ENCODE measurements at places on chromosomes 16 and 17.

GRCh38 chr16:15808071-15808470, 48.8 kb downstream of the MYH11 start:
- no peak for DNase-seq

GRCh38 chr16:53565296-53565863, 62.4 kb upstream of the AKTIP start:
- peak; percentile 78 for DNase-seq

GRCh38 chr17:56320443-56320842, 167.2 kb downstream of the ANKFN1 start:
- no peak for DNase-seq

DNA sequence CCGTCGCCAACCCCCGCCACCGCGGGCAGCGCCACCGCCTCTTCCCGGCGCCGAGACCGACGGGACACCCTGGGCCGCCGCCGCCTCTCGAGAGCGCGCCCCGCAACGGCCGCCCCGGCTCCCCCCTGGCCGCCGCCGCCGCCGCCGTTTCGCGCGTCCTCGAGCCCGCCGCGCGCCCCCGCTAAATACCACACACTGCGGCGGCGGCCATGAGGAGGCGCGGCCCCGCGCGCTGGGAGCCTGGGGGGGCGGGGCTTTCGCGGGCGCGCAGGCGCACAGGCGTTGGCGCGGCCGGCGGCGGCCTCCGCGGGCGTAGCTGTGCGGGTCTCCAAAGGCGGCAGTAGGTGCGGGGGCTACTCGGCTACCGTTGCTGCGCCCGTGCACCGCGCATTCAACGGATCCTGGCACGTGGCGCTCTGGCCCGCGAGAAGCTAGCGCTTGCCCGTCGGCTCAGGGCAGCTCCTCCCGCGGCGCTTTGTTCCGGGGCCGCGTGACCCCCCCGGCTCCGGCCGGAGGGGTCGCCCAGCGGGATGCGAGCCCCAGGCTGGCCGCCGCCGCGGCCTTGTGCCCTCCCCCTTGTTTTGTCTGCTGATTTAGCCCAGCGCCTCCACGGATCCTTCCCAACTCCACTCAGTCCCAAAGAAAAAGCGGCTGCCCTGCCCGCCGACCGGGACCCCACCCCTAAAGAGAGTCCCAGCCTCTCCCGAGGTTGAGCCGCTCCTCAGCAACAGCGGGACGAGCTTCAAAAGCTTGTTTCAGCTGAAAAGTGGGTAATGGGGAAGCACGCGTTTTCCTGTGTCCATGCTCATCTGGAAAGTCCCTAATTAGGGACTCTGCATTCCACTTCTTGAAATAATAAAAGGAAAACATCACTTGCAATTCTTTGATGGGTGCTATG, at the start of gene SIAH1:
TSS of gene SIAH1 (minus strand) at position 161 of the 898 bp plus-strand sequence. CDS start 22,985 bp downstream, outside the sequence.
- peak; percentile 95 for DNase-seq

- DNase-seq = peak; percentile 87
These were observed 29.0 kb downstream of the MARCHF10 start for GRCh38 chr17:62778990-62779681.

DNA sequence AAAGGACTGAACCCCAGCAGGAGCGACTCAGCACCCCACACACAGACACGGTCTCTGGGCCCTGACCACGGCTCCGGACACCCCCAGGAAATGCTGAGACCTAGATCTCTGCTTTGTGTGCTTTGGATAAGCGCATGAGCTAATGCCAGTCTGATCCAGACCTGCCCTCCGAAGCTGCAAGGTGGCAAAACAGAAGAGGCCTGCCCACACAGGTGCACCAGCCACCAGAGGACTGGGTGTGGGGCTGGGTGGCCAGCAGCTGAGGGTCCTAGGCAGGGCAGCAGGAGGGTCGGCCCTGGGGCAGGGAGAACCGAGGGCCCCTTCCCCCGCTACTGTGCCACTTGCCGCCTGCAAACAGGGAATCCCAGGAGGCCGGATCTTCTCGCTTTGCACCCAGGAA, 30.7 kb upstream of the EIF1 start:
- no peak for DNase-seq

DNA sequence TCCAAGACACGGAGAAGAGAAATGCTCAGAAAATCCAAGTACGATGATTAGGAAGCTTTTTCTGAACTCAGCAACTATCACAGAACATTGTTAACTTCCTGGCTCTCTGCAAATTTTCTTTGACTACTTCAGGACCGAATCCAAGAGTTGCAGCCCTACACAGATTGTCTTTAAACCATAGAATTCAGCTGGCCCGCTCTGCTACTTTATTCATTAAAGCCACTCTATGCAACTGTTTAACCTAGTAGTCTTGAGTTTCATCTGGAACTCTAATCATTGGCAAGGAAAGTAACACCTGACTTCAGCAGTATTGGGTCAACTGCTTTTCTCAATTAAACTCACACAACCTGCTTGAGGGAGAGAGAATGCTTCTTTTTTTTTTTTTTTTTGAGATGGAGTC, 210.1 kb downstream of the SLC39A11 start:
- DNase-seq = no peak

DNA sequence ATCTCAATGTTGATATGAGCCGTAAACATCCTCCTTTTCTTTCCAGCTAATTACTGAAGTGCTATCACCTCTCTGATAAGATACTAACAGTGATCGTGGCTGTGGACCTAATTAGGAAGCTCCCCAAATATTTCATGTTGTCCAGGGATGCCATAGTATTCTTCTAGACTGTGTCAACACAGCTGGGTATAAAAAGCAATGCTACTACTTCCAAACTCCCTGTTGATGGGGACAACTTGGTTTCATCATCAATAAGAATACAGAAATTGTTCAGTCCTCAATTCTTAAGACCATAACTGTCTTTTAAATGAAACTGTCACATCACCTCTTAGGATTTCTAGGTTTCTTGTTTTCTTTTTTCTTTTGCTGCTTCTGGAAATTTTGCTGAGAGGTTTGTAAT, 530.6 kb downstream of the TOX3 start:
- no peak for DNase-seq

DNA sequence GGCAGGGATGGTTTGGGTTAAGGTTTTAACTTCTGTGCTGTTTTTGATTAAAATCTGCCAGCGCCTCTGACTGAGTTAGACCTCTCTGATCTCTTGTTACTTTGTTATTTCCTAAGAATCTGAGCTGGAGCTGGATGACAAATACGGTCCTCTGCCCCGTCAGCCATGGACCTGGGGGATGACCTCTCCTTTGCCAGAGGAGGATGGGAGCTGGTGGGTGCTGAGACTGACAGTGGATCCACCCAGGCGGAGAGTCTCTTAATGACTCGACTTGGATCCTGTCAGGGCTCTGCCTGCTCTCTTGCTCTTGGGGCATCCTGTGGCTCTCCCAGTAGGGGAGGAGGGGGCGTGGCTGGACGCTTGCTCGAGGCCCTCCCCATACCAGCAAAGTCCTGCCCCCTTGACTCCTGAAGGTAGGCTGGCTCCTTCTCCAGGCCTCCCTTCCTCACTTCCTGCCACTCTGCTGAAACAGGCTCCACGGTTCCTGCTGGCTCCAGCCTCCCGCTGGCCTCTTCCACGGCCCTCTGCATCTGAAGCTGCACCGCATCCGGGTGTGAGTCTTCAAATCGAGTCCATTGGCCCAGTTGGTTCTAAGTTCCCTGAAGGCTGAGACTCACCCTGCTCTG, 24.8 kb upstream of the MAP3K14 start:
- DNase-seq = peak; percentile 87

GRCh38 chr16:70419384-70420327, 19.2 kb downstream of the ST3GAL2 start:
- no peak for DNase-seq

DNA sequence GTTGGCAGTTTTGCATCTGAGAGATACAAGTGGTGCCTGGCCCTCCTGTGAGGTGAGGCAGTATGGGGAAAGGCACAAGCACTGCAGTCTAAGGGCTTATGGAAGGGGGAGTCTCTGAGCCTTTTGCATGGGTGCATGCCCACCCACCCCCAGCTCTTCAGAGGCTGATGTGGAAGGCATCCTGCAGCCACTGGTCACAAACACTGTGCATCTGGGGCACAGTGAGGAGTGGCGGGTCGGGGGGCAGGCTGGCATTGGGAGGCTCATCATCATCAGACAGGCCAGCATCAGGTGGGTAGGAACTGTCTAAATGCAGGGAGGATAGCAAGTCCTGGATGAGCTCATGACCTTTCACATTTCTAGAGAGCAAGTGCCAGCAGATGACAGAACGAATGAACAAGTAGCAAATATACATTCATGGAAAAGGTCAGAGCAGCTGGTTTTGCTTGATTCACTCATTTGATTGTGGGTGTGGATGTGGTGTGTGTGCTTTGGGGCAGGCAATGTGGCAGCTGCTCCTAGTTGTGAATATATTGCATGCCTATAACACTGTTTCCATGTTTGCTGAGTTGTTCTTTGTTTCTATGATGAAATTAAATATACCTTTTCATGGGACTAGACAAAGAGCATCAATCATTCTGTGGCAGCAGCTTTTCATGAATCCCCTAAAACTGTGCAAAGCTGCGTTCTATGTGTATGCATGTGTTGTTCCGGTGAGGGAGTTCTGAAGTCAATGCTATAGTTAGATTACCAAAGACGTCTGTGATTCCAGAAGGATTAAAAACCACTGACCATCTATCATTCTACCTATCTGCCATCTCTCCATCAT, 29.2 kb downstream of the TRIM25 start:
- DNase-seq = no peak

DNA sequence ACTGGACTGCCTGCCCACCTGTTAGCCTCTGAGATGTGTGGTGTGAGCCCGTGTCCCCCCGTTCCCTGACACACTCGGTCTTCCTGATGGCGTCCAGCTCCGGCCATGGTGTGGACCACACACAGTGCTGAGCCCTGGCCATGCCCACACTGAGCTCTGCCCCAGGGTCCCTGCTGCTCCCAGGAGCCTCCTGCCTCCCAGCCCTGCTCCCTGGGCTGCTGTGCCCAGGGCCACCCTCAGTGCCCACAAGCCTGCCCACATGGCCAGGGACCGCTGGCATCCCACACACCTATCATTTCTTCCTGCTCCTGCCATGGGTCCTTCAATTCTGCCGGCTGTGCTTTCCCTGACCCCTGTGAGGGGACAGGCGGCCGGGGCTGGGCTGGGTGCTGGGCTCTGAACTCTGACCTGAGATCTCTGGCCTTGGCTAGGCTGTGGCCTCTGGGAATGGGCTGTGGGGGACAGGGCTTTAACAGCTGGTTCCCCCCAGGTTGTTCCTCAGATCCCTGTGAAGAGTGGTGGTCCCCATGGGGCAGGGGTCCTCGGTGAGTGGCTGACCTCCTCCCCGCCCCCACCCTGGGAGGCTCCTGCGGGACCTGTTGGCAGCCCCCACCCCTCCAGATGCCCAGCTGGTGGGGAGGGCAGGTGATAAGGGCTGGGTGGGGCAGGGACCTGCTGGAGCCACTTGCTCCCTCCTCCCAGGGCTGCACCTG, 4.0 kb downstream of the CEMP1 start:
- no peak for DNase-seq

DNA sequence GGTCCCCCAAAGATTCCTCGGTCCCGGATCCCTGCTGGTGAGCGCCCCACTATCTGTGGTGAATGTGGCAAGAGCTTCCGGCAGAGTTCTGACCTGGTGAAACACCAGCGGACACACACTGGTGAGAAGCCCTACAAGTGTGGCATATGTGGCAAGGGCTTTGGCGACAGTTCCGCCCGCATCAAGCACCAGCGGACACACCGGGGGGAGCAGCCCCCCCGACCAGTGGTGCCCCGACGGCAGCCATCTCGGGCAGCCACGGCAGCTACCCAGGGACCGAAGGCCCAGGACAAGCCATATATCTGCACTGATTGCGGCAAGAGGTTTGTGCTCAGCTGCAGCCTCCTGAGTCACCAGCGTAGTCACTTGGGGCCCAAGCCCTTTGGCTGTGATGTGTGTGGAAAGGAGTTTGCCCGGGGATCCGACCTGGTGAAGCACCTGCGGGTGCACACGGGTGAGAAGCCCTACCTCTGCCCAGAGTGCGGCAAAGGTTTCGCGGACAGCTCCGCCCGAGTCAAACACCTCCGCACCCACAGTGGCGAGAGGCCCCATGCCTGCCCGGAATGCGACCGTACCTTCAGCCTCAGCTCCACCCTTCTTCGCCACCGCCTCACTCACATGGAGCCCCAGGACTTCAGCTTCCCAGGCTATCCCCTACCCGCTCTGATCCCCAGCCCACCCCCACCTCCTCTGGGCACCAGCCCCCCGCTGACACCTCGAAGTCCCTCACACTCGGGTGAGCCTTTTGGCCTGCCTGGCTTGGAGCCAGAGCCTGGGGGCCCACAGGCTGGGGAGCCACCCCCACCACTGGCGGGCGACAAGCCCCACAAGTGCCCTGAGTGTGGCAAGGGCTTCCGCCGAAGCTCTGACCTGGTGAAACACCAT, 2.8 kb downstream of the ZNF48 start:
- no peak for DNase-seq

DNA sequence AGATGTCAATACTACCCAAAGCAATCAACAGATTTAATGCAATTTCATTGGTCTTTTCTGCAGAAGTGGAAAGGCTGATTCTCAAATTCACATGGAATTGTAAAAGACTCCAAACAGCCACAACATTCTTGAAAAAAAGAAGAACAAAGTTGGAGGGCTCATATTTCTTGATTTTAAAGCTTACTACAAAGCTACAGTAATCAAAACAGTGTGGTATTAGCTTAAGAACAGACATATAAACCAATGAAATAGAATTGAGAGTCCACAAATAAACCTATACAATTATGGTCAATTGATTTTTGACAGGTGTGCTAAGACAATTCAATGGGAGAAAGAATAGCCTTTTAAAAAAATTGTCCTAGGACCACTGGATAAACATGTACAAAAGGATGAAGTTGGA, 14.4 kb upstream of the ABCC1 start:
- no peak for DNase-seq

DNA sequence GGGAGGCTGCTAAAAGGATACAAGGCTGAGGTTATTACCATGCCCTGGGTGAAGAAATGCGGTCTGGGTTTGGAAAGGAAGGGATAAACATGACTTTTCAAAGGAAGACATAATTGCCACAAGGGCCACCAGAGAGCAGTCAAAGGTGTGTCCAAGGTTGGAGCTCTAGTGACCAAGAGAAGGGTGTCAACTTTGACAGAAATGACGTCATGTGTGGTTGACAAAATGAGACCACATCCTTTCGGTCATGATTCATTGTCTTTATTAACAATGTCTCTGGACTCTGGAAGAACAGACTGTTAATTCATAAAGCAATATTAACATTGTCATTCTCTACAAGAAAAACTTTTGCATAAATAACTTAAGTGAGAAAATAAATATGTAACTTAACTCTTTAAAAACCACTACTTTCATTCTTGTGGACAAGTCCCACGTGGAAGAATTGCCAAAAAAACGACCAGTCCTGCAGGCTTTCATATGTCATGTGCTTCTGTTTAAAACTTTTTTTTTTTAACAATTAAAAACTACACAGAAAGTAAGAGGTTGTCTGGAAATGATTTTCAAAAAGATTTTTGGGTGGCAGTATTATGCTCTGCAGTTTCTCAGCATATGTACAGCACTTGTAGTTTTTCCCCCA, 5.0 kb downstream of the SOST start:
- DNase-seq = no peak

GRCh38 chr17:75848523-75849278, 4.5 kb upstream of the UNC13D start:
- DNase-seq = no peak

GRCh38 chr17:74704544-74704943, 8.2 kb downstream of the CD300LF start:
- no peak for DNase-seq

- no peak for DNase-seq
These were observed 53.5 kb upstream of the CDH8 start for GRCh38 chr16:62089715-62090114.

- DNase-seq = no peak
These were observed 29.7 kb upstream of the ZNF750 start for GRCh38 chr17:82869536-82869935.

GRCh38 chr16:21205303-21205702, 6.1 kb downstream of the ZP2 start:
- DNase-seq = no peak

- DNase-seq = no peak
These were observed 61.1 kb downstream of the ADAMTS18 start for GRCh38 chr16:77373726-77374125.

Data from osteocyte (in vitro differentiated cells).